ENCODE measurements at places on chromosomes 2 and 18.

DNA sequence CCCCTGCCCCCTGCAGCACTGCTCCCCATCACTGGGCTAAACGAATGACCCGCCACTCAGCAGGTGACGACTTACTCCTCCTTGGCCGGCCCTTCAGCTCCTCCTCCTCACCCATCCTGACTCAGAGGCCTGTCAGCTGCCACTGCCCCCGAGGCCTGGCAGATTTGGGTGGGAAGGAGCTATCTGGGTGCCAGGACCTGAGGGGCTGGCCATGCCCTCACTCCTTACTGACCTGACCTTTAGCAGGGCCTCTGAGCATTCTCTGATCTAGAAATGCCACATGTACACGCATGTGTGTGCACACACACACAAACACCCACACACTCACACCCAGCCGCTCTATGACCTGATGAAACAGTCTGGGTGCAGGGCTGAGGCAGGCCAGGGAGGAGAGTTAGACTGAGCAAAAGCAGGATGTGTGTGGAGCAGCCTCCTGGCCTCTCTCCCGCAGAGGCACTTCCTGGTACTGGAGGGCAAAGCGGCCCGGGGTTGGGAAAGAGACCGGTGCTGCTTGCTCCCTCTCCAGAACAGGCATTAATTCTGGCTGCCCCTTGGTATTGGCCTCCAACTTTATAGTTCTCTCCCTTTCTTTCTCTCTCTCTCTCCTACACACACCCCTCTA is 68.0 kb downstream of the ZFP36L2 start:
- DNase-seq, result peak; percentile 26

GRCh38 chr2:216571178-216571908 is 61.9 kb upstream of the IGFBP2 start:
- no peak for DNase-seq

GRCh38 chr2:217995731-217996231 is 7.0 kb downstream of the TNS1 start:
- DNase-seq, result no peak

- no peak for DNase-seq
Measured at GRCh38 chr2:232228971-232229894, 149.3 kb upstream of the ALPP start.

- no peak for DNase-seq
Measured at GRCh38 chr2:207113414-207113813, 52.3 kb downstream of the KLF7 start.

GRCh38 chr2:232487385-232488096 is at the start of gene ECEL1:
ECEL1 (minus strand) TSS chr2:232487834; CDS start chr2:232486653, 1,181 bp downstream.
- DNase-seq, result no peak

GRCh38 chr18:10457767-10458166 is 3.3 kb downstream of the APCDD1 start:
- no peak for DNase-seq

DNA sequence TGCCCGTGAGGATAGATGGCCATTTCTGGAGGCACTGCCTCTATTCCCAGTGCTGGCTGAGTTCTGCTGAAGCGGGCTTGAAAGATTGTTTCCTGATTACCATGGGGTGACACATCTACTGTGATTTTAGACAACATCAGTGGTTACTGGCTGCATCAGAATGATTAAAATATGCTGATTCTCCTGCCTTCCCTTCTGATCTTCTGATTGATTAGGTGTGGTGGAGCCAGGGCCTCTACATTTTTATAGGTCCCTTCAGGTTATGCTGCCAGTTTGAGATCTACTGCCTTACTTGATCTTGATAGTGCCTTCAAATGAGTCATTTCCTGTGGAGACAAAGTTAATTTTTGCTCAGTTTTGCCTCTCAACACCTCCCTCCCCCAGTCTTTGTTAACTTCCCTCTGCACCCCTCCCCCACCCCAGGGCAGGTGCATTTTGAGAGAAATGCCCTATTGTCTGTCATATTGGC is 31.6 kb upstream of the SNORC start:
- DNase-seq, result no peak

- DNase-seq, result no peak
Measured at GRCh38 chr2:162258169-162258568, 14.9 kb upstream of the FAP start.

- no peak for DNase-seq
Measured at GRCh38 chr18:42508683-42509296, 553.8 kb downstream of the PIK3C3 start.

- DNase-seq, result peak; percentile 17
Measured at GRCh38 chr18:13159579-13159978, 59.0 kb upstream of the LDLRAD4 start.

DNA sequence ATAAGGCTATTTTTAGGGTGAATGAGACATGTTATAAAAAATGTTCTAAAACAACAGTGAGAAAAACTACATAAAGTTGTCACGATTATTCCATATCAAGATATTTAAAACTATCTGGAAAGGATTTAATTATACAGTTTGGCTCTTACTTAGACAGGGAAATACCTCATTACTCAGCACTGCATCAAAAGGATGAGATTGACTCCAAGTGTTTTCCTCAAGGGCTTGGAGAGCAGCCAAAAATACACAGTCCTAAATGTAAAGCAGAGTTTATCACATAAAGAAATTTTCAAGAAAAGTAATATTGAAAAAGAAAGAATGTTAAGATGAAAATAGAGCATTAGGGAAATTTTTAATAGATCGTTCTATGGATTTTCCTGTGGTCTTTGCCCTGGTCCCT is 285.5 kb upstream of the NETO1 start:
- DNase-seq, result no peak

DNA sequence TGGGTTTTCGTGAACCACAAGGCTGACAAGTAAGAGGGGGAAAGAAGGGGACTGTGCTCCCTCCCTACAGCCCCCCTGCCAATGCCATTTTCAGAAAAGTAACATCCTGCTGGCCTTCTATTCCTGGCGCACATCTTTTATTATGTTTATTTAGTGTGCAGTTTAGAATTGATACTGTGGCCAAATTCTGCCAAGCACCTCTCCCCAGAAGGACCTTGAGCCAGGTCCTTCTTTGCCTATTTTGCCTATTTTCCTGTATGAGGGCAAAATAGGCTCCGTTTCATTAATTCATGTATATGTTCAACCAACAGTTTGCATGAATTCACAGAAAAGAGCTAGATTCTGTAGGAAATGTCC is 136.0 kb downstream of the MYO3B start:
- DNase-seq, result no peak

DNA sequence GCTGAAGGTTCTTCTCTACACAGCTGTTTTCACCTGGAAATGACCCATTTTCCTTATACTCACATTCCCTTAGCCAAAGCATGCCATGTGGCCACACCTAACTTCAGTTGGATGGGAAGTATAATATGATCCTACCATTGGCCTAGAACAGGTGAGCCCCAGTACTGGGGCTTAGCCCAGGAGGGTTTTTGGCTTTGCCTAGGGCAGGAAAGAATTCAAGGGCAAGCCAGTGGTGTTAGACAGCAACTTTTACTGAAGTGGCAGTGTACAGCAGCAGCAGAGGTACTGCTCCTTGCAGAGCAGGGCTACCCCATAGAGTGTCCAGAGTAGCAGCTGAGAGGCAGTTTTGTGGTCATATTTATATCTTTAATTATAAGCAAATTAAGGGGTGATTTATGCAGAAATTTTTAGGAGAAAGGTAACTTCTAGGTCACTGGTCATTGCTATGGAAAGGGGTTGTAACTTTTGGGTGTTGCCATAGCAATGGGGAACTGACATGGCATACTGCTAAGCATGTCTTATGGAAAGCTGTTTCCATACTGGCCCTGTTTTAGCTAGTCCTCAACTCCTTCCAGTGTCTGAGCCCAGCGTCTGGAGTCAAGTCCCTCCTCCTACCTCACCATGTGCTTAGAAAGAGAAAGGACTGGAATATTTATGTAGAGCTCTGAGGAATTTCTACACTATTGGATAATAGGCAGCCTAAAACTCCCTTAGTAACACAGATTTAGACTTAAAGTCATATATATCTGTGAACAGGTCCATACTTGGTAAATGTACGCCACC is 109.0 kb upstream of the DTNA start:
- no peak for DNase-seq

- no peak for DNase-seq
Measured at GRCh38 chr2:218401890-218402289, 2.2 kb downstream of the CTDSP1 start.

GRCh38 chr2:6917071-6917760 is at the start of gene RNF144A:
RNF144A (plus strand) TSS chr2:6917412; CDS start chr2:6996927, 79,515 bp downstream.
- no peak for DNase-seq

DNA sequence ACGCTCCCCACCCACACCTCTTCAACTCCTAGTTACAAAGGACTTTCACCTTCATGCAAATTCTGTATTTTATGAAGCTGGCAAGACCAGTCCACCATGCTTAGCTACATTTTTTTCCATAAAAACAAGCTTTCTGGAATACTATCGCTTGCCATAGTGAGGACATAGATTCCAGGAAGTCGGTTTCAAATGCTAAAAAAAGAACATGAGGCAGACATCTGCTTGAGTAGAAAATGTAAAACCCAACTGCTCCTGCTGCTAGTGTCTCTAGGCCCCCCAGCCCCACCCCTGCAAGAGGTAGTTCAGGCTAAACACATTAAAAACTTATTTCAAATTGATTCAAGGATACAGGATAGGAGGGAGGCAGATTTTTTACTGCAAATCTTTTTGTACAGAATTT is 148.9 kb downstream of the SMAD2 start:
- DNase-seq, result no peak

GRCh38 chr2:28544922-28545589 is 49.2 kb downstream of the PLB1 start:
- DNase-seq, result no peak

DNA sequence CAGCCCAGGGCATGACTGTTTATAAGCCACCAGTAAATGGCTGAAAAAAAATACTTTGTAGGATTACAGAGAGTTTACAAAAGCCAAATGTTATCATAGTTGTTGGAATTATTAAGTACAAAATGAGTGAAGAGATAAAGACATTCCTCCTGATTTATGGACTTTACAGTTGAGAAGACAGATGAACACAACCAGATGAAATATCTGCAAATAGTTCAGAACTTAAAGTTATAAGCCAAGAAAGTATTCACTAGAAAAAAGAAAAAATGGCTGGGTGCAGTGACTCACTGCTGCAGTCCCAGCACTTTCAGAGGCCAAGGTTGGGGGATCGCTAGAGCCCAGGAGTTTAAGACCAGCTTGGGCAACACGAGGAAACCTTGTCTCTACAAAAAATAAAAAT is 11.2 kb downstream of the PMAIP1 start:
- DNase-seq, result no peak

- DNase-seq, result no peak
Measured at GRCh38 chr18:58843688-58844035, 21.0 kb upstream of the ZNF532 start.

- DNase-seq, result no peak
Measured at GRCh38 chr2:152506843-152507242, 171.9 kb downstream of the FMNL2 start.

GRCh38 chr2:9844036-9844483 is 786 bp downstream of the TAF1B start:
- DNase-seq, result no peak

DNA sequence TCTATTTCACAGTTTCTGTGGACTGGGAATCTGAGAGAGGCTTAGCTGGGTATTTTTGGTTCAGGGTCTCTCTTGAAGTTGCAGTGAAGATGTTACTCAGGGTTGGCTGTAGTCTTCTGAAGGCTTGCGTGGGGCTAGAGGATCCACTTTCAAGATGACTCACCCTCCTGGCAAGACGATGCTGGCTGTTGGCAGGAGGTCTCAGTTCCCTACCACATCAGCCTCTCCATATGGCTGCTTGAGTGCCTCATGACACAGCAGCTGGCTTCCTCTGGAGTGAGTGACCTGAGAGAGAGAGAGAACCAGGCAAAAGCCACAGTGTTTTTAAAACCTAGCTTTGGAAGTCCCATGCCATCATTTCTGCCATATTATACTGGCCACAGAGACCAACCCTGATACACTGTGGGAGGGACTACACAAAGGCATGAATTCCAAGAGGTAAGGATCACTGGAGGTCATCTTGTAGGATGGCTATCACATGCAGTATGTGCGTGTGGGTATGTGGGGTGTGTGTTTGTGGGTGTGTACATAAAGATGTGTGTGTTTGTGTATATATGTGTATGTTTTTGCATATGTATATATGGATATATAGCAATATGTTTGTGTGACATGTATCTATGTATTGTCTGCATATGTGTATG is 25.1 kb downstream of the DNPEP start:
- DNase-seq, result peak; percentile 91

GRCh38 chr18:69674292-69674877 is 273.3 kb downstream of the CD226 start:
- no peak for DNase-seq

DNA sequence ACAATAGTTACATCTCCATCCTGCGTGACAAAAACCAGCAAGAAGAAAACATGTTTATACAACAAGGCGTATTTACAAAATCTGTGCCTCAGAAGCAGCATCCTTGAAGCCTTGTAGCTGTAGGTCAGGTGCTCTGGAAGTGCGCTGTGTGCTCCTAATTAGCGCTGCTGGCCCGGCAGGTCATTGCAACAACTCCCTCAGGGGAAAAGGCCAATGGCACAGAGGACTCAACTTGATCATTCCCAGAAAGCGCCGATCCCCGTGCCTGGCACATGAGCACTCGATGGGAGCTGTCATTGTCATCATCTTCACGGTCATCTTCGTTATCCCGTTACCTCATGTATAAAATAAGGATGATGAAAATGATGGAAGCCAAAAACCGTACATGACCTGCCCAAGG is 58.5 kb downstream of the EIPR1 start:
- DNase-seq, result no peak

GRCh38 chr2:33804155-33804554 is 205.1 kb upstream of the FAM98A start:
- no peak for DNase-seq

DNA sequence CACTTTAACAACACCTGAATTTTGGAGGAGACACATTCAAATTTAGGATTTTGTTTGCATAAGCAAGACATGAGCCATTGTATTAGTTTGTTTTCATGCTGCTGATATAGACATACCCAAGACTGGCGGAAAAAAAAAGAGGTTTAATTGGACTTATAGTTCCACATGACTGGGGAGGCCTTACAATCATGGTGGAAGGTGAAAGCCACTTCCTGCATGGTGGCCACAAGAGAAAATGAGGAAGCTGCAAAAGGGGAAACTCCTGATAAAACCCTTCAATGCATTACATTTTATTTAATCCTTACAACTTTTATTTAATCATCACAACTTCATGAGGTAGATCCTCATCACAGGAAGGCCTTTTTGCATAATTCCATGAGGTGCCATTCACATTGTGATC is 242.0 kb upstream of the STON1 start:
- DNase-seq, result no peak

DNA sequence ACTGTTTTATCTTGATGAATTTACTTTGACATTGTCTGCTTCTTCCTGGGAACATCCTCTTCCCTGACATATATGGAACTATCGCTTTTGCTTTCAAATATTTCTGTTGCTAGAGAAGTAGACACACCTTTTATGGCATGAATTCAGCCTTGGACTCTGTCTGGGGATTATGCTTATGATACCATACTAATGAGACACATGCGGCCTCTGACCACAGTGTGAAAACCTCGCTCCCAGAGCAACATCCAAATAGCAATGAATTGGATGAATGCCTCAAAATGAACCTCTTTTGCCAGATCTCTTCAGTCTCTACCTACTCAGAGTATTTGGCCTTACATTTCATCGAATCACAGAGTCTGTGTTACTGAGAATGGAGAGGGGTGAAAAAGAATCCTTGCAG is 70.9 kb downstream of the PIEZO2 start:
- no peak for DNase-seq

- DNase-seq, result no peak
Measured at GRCh38 chr2:146734042-146734820, 1110.6 kb upstream of the ACVR2A start.
